ENCODE measurements at places on chromosomes 2 and 18.

- DNase-seq, result peak; percentile 81
Measured at GRCh38 chr2:241965931-241966412, 96.4 kb downstream of the RTP5 start.

DNA sequence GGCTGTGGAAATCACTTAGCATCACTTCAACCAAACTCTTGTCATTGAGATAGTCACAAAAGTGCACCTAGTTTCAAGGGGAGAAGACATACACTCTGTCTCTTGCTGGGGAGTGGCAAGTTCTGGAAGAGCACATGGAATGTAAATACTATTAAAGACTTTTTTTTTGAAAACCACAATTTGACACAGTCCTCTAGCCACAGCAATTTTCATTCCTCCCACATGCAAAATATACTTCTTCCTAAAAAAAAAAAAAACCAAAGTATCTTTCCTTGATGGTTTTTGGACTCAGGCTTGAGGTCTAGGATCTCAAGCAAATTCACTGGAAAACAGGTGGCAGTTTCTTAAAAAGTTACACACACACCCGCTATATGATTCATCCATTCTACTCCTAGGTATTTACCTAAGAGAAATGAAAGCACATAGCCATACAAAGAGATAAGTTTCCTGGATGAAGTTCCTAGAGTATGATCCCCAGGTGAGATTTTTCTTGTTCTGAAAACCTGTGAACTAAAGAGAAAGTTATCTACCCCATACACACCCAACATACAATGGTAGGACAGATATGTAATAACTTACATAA is 295.8 kb downstream of the SP3 start:
- DNase-seq, result no peak

GRCh38 chr2:210544831-210545230 is 11.6 kb upstream of the CPS1 start:
- DNase-seq, result no peak

- no peak for DNase-seq
Measured at GRCh38 chr2:133837441-133838094, 269.3 kb upstream of the NCKAP5 start.

DNA sequence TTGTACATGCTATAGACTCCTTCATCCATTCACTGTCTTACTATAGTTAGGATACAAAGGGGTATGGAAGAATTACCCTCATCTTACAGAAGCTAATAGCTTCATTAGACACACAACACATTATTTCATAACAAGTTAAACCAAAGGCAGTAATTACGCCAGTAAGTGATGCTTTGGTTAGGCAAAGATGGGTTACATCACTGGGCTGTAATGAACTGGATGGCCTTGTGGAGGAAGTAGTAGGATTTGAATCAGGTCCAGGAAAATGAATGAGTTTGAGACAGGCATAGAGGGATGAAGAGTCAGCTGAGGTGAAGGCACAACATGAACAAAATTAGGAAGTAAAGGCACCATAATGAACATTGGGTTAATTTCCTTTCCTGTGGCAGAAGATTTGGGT is 80.1 kb downstream of the SOCS6 start:
- DNase-seq, result no peak

GRCh38 chr2:239679755-239680154 is 278.9 kb upstream of the HDAC4 start:
- no peak for DNase-seq

GRCh38 chr2:59866436-59866835 is 687.0 kb downstream of the BCL11A start:
- DNase-seq, result no peak

DNA sequence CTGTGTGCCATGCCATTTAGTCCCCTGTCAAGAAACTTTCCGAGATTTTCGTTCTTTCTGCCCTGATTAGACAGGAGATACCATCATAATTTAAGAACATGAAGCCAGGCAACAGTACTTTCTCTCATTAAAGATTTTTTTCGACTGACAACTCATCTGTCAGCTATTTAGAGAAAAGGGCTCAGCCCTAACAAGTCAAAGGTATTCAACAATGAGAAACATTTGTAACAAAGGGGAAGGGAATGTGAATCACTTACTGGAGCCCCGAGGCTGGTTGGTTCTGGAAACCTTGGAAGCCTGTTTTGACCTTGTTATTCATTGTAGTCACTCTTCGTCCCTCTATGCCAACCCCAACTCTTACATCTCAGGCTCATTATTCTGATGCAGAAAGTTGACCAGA is 199.4 kb downstream of the SPP2 start:
- no peak for DNase-seq

- DNase-seq, result no peak
Measured at GRCh38 chr18:74397572-74397971, 59.5 kb downstream of the DIPK1C start.

DNA sequence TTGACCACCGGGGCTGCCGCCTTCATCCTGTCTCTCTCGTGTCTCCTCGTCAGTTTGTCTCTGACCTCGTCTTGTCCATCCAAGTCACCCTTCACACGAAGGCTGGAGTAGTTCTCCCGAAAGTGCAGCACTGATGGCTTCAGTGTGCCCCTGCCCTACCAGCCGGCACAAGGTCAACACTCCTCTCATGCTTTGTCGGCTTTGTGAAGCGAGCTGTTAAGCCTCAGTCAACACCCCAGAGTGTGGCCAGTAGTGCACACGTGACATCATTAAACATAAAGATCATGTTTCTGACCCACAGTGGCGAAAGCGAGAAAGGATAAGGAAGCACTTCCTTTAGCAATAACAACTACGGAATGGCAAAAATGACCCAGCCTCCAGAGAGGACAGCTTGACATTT is 23.2 kb downstream of the ACKR3 start:
- no peak for DNase-seq

- DNase-seq, result no peak
Measured at GRCh38 chr2:203647579-203647978, 58.9 kb upstream of the CD28 start.

GRCh38 chr2:108909275-108909823 is 79.7 kb downstream of the EDAR start:
- DNase-seq, result peak; percentile 12

- no peak for DNase-seq
Measured at GRCh38 chr18:25827228-25827627, 263.2 kb downstream of the SS18 start.

- DNase-seq, result peak; percentile 7
Measured at GRCh38 chr2:1739961-1740715, 4.2 kb downstream of the PXDN start.

- DNase-seq, result no peak
Measured at GRCh38 chr2:100395532-100396350, 21.7 kb downstream of the CHST10 start.

DNA sequence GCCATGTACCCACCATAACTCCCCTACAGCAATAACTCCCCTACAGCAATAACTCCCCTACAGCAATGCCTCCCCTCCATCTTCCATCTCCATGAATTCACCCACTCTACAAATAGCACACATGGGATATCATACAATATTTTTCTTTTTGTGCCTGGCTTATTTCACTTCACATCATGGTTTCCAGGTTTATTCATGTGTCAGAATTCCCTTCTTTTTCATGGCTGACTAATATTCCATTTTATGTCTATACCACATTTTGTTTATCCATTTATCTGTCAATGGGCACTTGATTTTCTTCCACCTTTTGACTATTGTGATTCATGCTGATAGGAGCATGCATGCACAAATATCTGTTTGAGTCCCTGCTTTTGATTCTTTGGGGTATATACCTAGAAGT is 178.3 kb downstream of the SMAD7 start:
- DNase-seq, result no peak

- peak; percentile 93 for DNase-seq
Measured at GRCh38 chr2:85602476-85603234, at the start of gene TMEM150A. Gene TMEM150A (minus strand): TSS chr2:85602698. CDS start chr2:85601948, 750 bp downstream.

DNA sequence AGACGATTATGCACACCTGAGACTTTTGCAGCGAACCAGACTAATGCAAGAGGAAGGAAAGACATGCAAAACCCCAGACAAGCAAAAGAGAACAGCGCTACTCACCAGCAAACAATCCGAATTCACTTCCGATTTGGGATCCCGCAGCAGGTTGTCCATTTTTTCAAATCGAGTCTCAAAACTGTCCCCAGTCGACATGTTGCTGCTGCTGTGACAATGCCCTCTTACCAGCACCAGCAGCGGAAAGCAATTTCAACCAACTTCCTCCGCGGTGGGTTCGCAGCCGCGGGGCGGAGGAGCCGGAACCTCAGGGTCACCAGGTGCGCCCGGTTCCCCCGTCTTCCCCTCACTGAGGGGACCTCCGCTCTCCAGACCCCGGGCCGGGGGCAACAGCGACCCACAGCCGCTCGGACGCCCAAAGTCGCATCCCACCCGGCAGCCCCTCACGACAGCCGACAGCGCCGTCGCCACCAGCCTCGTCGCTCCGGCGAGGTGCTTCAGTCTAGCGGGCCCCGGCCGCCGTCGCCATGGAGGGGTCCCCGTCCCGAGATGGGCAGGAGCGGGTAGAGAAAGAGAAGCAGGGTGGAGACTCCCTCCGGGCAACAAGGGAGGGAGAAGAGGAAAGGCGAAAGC is 784 bp downstream of the ROCK1 start:
- peak; percentile 74 for DNase-seq

GRCh38 chr18:26383454-26384270 is 157.4 kb downstream of the TAF4B start:
- DNase-seq, result no peak

DNA sequence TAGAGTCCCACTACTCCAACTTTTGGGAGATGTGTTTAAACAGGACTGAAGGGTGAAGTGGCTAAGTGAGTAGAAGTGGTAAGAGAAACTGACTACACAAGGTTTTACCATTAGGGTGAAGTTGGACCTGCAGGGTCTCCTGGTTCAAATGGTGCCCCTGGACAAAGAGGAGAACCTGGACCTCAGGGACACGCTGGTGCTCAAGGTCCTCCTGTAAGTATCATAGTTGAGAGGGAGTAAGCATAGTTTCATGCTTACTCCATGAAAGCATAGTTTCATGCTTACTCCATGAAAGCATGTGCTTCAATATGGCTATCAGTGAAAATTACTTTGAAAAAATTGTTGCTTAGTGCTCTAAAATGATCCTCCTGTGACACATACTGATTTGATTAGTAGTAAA is 19.1 kb downstream of the COL3A1 start:
- DNase-seq, result no peak

- DNase-seq, result no peak
Measured at GRCh38 chr18:57027190-57027708, 119.6 kb upstream of the BOD1L2 start.

GRCh38 chr2:158692372-158693103 is 102.6 kb upstream of the DAPL1 start:
- no peak for DNase-seq

GRCh38 chr2:119112770-119113488 is 45.6 kb downstream of the C1QL2 start:
- DNase-seq, result no peak

DNA sequence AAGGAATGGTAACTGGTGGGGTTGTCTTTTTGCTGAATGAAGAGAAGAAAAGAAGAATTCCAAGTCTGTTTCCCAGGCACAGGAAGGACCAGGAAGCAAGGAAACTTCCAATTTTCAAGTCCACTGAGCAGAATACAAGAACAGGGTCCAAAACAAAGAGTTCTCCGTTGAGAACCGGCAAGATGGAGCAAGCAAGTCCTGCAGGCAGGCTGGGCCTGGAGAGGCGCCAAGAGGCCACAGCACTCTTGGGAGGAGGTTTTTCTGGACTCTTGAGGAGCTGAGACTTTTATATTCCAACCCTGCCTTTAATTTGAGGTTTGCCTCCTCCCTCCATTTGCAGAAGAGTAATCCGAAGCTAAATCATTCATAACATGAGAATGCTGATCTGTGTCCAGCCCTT is 224.5 kb downstream of the IKZF2 start:
- no peak for DNase-seq

DNA sequence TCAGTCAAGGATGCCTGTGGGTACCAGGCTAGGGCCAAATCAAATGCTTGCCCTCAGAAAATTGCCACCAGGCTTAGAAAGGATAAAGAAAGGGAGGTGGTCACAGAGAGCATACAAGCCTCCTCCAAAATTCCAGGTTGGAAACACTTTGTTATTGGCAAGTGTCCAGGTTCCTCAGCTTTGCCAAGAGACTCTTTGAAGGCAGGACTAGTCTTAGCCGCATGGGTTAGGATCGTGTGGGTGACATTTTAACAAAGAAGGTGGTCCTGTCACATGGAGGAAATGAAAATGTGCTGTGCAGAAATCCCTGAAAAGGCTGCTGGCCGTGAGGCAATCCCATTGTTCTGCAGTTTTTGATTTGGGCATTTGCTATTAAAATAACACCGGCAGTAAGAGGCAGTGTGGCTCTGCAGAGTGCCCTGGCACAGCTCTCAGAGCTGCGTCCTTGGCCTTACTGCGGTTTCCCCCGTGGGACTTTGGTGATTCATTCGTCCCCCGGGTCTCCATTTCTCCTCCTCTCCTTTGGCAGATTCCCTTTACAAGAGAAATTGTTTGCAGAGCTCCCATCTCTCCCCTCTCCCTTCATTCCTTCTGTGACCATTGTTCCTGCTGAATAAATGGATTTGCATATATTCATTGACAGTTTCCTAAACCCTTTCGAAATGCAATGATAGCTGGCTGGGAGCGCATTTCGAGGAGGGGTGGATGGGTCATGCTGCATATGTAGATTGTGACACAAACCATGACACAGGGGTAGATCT is 187.3 kb downstream of the VAPA start:
- DNase-seq, result no peak

DNA sequence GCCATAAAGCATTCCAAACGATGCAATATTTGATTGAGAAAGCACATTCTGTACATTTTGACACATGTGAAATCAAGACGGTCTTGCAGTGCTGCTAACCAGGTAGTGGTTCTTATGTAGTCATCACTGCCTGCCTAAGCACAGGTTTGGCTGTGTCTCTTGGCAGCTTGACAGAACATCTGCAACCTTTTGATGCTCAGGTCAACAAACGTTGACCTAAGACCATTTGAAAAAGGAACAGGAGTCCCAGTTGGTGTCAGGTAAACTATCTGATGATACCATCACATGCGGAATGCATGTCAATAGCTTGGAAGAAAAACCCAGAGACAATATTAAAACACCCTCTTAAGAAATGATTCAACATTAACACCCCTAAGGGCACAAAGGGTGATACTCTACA is 80.7 kb downstream of the L3MBTL4 start:
- no peak for DNase-seq

DNA sequence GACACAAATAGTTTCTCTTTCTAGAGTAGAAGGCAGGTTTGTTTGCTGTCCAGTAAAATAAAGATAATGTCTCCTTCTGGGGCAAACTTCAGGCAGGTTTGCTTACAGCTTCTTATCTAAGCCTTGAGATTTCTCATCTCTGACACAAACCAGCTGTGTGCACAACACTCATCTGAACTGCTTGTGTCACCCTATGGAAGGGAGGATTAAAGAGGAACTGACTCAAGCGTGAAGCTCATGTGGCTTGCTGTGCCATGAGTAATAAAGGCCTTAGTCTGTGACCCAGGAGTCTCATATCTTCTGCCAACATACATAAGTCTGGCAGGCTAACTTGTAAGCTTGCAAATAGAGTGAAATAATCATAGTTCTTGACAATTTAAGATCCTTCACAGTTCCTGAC is 24.2 kb upstream of the CPO start:
- no peak for DNase-seq

- no peak for DNase-seq
Measured at GRCh38 chr2:46847185-46847710, 68.4 kb downstream of the MCFD2 start.
